ENCODE measurements at places on chromosomes 7 and 10. TPM values are rescaled to one million over a fixed set of nuclear protein-coding genes. Genes with fewer than 3 reads are reported as not detected.

DNA sequence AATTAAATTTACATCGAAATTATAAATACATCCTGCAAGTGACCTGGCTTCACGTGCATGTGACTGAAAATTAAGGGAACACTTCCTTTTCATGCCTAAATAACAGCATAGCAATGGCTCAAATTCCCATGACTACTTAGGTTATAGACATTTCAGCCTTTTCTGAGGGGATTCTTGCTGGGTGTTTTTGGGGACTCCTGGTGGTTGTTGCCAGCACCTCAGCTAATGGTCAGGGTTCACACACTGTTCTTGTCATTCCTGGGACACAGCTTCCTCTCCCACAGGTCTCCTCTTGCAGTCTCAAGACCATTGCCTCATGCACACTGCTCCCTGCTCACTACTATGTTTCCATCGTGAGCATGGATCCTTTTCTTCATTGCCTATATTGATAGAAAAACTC lies 148.9 kb upstream of the GLI3 start:
- DNase-seq, result no peak
- no peak overlapping the region for H3K27ac ChIP-seq
- no peaks in the 10 kb centered on the region for H3K4me1 ChIP-seq
- no peak overlapping the region for H3K4me3 ChIP-seq

Gene SPDYE16
- not detected for total RNA-seq

GRCh38 chr10:77441353-77442166 lies 196.0 kb downstream of the KCNMA1 start:
- no peaks in the 10 kb centered on the region for H3K36me3 ChIP-seq
- H3K4me3 ChIP-seq, result no peak overlapping the region
- DNase-seq, result no peak
- H3K27ac ChIP-seq, result peak overlapping the region; percentile 1
- no peaks in the 10 kb centered on the region for H3K27me3 ChIP-seq

DNA sequence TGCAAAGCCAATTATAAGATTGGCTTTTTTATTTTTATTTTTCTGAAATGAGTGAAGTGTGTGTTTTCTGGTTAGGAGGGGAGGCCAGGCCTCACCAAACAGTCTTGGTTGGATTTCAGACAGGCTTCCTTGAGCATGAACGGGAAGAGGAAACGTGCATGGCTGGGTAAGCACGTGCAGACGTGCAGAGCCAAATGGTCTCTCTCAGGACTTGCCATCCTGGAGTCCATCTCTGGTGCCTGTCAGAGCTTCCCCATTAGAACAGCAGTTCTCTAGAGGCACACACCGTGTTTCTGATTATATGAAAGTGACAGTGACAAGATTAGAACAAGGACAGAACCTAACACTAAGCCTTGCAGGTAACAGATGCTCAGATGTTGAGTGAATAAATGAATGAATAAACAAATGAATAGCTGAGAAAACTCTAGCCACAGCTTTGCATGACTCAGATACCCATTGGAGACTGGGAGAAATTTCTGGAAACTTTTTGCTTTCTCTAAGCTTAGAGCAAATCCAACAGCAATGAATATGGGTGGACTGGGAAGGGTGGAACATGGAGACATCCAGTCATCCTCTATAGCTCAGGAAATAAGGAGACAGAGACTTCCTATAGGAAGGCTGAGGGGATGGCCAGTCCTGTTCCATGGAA lies 11.8 kb upstream of the CALD1 start:
- no peak overlapping the region for H3K27ac ChIP-seq
- H3K27me3 ChIP-seq, result no peaks in the 10 kb centered on the region
- no peaks in the 10 kb centered on the region for H3K36me3 ChIP-seq
- no peaks in the 10 kb centered on the region for H3K4me1 ChIP-seq
- H3K4me3 ChIP-seq, result no peak overlapping the region

Gene PTPRN2
- 18.1 TPM for total RNA-seq

Gene ADAM8
- total RNA-seq, result 2.3 TPM

GRCh38 chr7:39195967-39196366 lies 218.3 kb downstream of the POU6F2 start:
- no peak for DNase-seq
- H3K27ac ChIP-seq, result no peak overlapping the region
- no peak overlapping the region for H3K4me3 ChIP-seq
- H3K36me3 ChIP-seq, result no peaks in the 10 kb centered on the region
- no peaks in the 10 kb centered on the region for H3K4me1 ChIP-seq

Gene ZMIZ2
- total RNA-seq, result 92.7 TPM

GRCh38 chr7:31408140-31408729 lies 67.7 kb upstream of the NEUROD6 start:
- H3K36me3 ChIP-seq, result no peaks in the 10 kb centered on the region
- H3K4me1 ChIP-seq, result no peaks in the 10 kb centered on the region
- DNase-seq, result no peak
- no peak overlapping the region for H3K4me3 ChIP-seq
- H3K27me3 ChIP-seq, result no peaks in the 10 kb centered on the region

DNA sequence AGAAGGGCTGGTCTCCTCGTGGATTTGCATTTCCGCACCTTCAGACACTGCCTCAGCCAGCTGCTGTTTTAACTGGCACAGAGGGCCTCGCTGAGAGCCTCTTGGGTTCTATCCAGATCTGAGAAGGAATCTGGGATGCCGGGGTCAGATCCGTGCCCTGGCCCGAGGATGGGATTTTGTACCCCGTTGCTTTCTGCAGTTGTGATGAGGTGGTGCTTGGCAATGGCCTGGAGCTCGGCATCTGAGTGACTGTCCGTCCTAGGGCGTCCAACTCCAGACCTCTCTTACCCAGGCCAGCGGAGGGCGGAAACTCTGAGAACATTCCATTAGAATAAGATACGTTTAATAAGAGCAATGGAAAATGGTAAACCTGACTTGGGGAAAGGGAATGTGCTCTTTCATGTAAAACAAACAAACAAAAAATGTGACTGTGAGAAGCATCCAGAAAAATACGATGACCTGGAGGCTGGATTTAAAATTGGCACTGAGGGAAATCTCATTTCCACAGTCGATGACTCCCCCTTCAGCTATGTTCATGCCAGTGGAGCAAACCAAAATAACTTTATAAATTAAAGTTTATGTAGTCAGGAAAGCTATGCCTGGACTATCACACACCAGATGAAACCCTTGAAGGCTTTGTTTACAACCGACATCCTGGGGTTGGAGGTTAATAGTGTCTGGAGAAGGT lies 39.6 kb downstream of the GRK5 start:
- H3K4me3 ChIP-seq, result no peak overlapping the region
- peaks cover 16% of the 10 kb centered on the region for H3K4me1 ChIP-seq
- no peak for DNase-seq
- no peaks in the 10 kb centered on the region for H3K36me3 ChIP-seq
- H3K27me3 ChIP-seq, result no peaks in the 10 kb centered on the region

DNA sequence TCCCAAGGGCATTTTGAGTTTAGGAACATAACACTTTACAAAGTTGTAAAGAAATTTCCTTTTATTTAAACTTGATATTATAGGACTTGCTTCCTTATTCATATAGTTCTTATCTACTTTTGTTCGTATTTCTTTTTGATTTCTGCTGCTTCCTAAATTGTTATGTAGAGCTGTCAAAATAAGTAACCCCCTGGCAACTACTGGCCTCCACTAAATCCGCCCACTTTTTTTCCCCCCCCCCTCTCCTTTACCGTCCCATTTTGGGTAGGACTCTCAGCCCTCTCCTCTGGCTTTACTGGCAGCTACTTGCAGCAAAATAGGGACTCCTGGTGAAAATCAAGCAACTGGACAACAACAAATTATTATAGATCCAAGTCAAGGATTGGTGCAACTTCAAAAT lies 1.1 kb downstream of the SP4 start:
- no peaks in the 10 kb centered on the region for H3K27me3 ChIP-seq
- no peaks in the 10 kb centered on the region for H3K36me3 ChIP-seq
- no peak for DNase-seq
- H3K4me3 ChIP-seq, result peak overlapping the region; percentile 97

Gene AKR1E2
- total RNA-seq, result 6.4 TPM

DNA sequence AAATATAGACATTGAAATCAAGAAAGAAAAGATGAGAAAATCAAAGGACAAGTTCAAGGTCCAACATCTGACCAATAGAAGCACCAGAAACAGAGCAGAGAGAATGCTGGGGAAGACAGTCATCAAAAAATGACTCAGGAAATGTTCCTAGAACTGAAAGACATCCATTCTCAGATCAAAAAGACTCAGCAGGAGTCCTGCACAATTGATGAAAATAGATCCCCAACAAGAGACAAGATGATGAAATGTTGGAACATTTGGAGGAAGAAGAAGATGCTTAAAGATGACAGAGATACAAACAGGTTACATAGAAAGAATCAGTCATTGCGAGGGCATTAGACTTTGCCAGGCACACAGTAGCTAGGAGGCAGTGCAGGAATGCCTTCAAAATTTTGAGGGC lies 30.0 kb upstream of the EIF5AL1 start:
- H3K4me3 ChIP-seq, result no peak overlapping the region
- no peak overlapping the region for H3K27ac ChIP-seq
- H3K36me3 ChIP-seq, result no peaks in the 10 kb centered on the region
- H3K4me1 ChIP-seq, result peaks cover under 1% of the 10 kb centered on the region
- H3K27me3 ChIP-seq, result no peaks in the 10 kb centered on the region
- no peak for DNase-seq

- H3K4me3 ChIP-seq, result no peak overlapping the region
- H3K27ac ChIP-seq, result no peak overlapping the region
- DNase-seq, result no peak
- no peaks in the 10 kb centered on the region for H3K27me3 ChIP-seq
These were observed 61.6 kb upstream of the PHF14 start for GRCh38 chr7:10912077-10912476.

- DNase-seq, result peak; percentile 68
- peaks cover 5% of the 10 kb centered on the region for H3K4me1 ChIP-seq
- H3K27me3 ChIP-seq, result no peaks in the 10 kb centered on the region
- no peaks in the 10 kb centered on the region for H3K36me3 ChIP-seq
- H3K4me3 ChIP-seq, result no peak overlapping the region
These were observed 17.2 kb upstream of the PSAP start for GRCh38 chr10:71868192-71868697.

GRCh38 chr7:3229904-3230470 lies 71.1 kb upstream of the SDK1 start:
- no peak overlapping the region for H3K4me3 ChIP-seq
- H3K36me3 ChIP-seq, result no peaks in the 10 kb centered on the region

GRCh38 chr7:135822376-135822775 lies 73.8 kb upstream of the FAM180A start:
- no peak overlapping the region for H3K27ac ChIP-seq
- H3K4me3 ChIP-seq, result no peak overlapping the region
- no peak for DNase-seq

DNA sequence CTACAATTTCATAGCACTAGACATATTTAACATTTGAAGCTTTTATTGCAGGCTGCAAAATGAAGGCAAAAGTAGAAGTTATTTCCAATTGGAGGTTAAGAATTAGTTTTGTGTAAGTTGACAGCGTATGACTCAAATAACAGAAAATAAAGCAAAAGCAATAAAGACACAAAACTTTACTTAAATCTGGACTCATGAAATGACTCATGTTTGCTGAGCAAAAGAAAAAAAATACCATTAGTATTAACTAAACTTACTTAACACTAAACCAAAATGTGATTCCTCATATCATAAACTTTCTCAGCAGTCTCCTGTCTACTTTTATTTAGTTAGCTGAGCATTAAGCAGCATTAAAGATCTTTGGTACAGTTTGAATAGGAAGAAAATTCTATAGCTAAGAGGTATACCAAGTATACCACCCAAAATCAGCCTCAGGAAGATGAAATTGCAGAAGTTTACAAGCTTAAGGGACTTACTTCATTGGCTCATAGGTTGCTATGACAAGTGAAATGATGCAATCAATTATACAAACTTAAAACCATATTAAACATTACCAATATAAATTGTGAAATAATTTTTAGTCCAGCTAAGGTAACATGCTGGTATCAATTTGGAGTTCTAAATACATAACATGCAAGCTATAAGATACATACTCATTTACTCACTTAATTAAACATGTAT lies 1131.4 kb downstream of the XPNPEP1 start:
- no peak overlapping the region for H3K27ac ChIP-seq
- no peaks in the 10 kb centered on the region for H3K4me1 ChIP-seq
- no peak for DNase-seq
- H3K27me3 ChIP-seq, result no peaks in the 10 kb centered on the region
- H3K36me3 ChIP-seq, result no peaks in the 10 kb centered on the region

Gene SAMD9
- total RNA-seq, result 2.6 TPM

GRCh38 chr10:60846173-60846572 lies 67.9 kb downstream of the CDK1 start:
- no peaks in the 10 kb centered on the region for H3K36me3 ChIP-seq
- no peak overlapping the region for H3K4me3 ChIP-seq
- no peaks in the 10 kb centered on the region for H3K4me1 ChIP-seq
- H3K27me3 ChIP-seq, result no peaks in the 10 kb centered on the region
- H3K27ac ChIP-seq, result no peak overlapping the region
- no peak for DNase-seq

DNA sequence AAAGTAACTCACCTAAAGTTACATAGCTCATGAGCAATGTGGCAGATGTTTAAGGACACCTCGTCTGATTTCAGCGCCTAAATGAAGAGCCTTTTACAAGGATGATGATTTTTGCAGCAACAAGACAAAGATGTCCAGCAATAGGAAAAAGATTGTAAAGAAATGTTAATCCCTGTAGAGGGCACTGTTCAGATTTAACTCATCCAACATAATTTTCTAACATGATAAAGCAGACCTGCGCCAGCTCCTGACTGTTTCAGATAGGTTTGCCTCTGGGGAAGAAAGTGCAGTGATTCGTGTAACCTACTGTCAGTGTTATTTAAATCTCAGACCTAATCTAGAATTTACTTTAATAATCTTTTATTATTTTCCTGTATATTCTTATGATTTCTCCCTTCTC lies 595.2 kb downstream of the AUTS2 start:
- no peaks in the 10 kb centered on the region for H3K36me3 ChIP-seq
- H3K4me3 ChIP-seq, result no peak overlapping the region
- H3K27ac ChIP-seq, result no peak overlapping the region

DNA sequence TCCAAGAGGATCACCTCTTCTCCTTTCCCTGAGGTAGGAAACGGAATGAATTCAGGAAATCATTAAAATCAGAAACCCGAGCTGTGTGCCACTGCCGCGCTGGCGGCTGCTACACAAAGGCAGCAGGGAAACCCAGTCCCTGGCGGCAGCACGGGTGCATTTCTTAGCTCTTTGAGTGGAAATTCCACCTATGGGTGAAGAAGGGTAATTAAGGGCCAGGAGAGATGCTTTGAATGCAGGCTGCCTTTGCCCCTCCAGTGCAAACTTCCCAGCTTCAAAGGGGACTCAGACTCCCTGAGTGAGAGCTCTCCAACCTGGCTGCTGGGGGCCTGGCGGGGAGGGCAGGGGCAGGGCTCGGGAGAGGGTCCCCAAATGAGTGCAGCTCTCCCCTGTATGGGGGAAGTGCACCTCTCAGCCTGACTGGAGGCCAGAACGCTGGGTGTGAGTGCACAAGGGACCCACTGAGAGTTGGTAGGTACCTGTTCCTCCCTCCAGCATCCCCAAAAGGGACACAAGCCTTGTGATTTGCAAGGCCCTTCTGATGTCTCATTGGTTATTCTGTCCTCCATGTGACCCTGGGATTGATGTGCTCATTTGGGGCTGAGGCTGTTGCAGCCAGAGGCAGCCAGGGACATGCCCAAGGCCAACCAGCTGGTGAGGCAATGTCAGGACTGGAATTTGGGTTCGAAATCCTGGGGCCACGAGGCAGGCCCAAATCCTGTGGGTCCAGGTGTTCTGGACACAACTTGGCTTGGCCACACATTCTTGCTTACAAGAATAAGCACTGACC lies 16.3 kb upstream of the ZMIZ1 start:
- no peaks in the 10 kb centered on the region for H3K27me3 ChIP-seq
- H3K36me3 ChIP-seq, result no peaks in the 10 kb centered on the region
- DNase-seq, result no peak
- no peak overlapping the region for H3K4me3 ChIP-seq
- H3K27ac ChIP-seq, result no peak overlapping the region

Gene STOX1
- 1.7 TPM for total RNA-seq
